Activated CD8-positive, alpha-beta memory T cell treated with anti-CD3 and anti-CD28 coated beads, Interleukin-2, amount 10 ng/mL, durations not matched to agents 7 days and 5 days (primary cell): ENCODE measurements at places on chromosomes 2 and 18.

- no peak for DNase-seq
Measured at GRCh38 chr2:26530696-26531095, 52.8 kb upstream of the OTOF start.

GRCh38 chr2:134657650-134658250 is 61.0 kb downstream of the TMEM163 start:
- DNase-seq = no peak

DNA sequence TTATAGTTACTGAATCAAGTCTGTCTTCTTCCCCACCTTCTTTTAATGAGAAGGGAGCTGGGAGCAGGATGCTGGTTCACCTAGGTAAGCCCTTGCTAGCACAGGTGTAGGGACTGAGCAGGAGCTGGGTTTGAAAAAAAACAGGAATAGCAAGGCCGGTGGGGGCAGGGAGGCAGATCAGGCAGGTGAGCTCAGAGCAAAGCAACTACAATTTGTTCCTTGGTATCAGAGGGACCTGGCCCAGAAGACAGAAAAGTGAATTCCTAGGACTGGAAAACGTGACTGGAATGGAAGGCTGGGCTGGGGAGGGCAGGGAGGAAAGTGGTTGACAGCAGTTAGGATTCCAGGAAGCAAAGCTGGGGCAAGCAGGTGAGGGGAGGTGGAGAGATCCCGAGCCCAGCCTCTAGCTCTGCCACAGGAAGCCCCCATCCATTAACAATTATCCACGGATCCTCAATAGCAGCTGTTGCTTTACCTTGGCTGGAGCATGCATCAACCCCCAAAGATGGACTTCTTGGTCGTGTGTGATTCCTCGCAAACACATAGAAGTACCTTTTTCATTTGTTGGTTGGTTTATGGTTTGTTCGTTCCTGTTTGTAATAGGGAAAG is 118.4 kb downstream of the LNPK start:
- no peak for DNase-seq

DNA sequence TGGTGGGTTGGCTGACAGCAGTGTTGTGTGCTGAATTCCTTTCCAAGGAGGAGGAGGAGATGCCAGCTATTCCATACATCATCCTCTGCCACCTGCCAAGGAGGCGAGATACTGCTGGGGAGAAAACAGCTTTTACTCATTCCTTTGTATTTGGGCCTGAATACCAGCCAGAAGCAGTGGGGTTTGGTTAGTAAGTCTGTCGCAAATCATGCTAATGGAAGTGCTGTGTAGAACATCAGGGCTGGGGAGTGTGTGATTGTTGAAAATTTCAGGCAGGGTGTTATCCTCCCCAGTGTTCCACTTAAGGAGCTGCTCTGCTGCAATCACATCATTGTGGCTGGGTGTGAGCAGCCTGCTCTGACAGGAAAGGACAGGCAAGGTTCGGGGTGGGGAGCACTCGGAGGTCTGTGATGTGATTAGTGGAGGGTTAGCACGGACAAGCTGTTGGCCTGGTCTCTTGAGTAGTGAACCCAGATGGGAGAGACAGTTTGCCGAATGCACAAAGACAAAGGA is 128.2 kb upstream of the DLX2 start:
- DNase-seq = no peak

GRCh38 chr2:239966853-239967552 is 58.1 kb downstream of the NDUFA10 start:
- DNase-seq = no peak

DNA sequence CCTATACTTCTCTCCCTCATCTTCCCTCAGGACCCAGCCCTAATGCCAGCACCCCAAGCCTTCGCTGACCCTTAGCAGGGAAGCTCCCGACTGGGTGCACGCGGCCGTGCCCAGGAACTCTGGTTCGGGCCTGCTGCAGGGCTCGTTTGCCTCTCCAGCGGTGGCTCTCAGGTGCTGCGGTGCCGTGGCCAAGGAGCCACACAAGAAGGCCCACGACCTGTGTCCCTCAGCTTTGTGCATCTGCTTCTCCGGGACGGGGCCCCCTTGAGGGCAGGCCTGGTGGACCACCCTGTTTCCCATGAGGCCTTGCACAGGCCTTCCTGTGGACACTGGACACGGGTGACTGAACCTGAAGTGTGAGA is 17.7 kb downstream of the BOK start:
- DNase-seq = no peak

GRCh38 chr2:97728091-97728731 is 14.8 kb downstream of the ZAP70 start:
- DNase-seq = no peak

DNA sequence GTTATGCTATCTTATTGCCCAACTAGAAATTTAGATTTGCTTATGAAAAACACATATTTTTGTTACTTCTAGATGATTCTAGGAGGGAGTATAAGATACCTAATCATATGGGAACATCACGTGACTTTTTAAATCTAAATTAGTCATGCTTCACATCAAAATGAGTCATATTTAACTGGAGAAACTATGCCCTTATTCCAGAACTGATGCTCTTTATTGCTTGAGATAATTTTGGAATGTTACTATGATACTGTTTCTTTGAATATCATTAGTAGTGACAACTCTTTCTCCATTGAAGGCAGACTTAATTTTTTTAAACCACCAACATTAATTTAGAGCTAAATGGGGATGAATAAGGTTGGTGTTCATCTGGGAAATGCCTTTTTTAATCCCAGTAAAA is 19.9 kb upstream of the ELAC1 start:
- DNase-seq = no peak

- no peak for DNase-seq
Measured at GRCh38 chr18:76566987-76567386, 71.9 kb upstream of the ZNF516 start.

GRCh38 chr18:63236406-63236805 is 83.2 kb downstream of the BCL2 start:
- no peak for DNase-seq

- no peak for DNase-seq
Measured at GRCh38 chr2:165681841-165682240, 112.2 kb downstream of the GALNT3 start.
